Heart right ventricle (tissue), 16 donors: ENCODE measurements at places on chromosomes 3 and 15. TPM values are rescaled to one million over a fixed set of nuclear protein-coding genes. Genes with fewer than 3 reads are reported as not detected.

TRIP4 gene
- 17.2 TPM for polyA plus RNA-seq

FHIT gene
- 4.7 TPM for polyA plus RNA-seq

GRCh38 chr3:152121270-152121636 is 147.5 kb upstream of the MBNL1 start:
- no peak for DNase-seq

ZKSCAN7 gene
- polyA plus RNA-seq: 2.6 TPM

DNA sequence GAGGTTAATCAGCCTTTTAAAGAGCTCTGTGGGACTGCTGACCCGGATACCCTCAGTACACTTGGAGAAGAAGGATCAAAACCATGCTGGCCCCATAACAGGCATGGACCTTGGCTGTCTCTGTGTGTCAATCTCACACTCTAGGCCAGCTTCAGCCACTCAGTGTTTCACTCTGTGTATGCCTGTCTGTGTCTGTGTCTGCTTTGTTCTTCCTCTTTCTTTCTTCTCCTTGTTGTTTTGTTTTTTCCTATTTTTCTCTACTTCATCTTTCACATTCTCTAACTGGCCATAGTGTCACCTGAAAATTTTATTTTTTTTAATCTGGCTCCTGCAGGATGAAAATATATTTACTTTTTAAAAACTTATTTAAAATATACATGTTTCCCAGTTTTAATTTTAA is 51.1 kb downstream of the SERP1 start:
- DNase-seq: no peak

DNA sequence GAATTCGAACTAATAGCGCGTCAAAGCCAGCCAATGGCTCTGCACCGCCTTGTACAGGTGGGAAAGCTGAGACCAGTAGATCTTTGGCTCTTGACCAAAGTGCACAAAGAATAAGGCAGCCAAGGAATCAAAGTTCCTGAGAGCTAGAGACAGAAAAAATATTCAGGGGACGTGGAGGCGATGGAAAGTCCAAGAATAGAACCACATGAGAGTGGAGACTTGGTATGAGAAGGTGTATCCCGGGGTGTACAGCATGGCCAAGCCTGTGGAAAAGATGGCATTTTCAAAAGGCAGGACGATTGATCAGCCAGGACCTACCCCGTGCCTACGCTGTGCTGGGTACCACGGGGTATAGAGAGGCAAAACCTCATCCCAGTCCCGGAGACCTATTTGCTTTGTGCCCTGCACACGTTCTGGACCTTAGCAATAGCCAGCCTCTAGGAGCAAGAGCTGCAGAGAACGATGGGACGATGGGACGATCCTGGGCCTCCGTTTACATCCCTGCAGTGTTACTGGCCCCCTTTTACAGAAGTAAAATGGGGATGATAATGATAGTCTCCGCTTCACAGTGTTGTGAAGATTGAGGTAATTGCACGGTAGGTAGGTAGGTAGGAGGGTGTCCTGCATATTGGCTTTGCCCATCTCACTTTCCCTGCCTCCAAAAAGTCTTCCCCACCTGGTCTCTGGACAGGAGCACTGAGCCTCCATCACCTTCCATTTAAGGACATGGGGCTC is 583 bp upstream of the RBSN start:
- DNase-seq: no peak

DNA sequence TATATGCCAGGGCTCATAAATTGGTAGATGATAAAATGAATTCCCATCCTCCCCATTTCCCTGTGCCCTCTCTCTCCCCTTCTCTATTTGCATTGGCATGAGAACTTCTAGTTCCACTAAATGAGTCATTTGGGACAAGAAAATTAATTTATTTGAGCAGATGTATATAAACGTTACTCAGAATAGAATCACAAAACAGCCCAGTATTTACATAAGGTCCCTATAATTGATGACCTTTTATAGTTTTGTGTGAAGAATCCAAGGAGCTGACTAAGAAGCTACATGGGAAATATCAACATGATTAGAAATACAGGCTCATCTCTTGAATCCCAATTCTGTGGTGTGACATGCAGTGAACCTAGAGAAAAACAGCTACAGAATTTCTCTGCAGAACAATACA is 617.7 kb upstream of the NR2F2 start:
- DNase-seq: no peak

- DNase-seq: no peak
These were observed 84.4 kb upstream of the HES1 start for GRCh38 chr3:194051366-194052149.

DNAJB8 gene
- not detected for polyA plus RNA-seq

CCR2 gene
- 0.15 TPM for polyA plus RNA-seq

DNA sequence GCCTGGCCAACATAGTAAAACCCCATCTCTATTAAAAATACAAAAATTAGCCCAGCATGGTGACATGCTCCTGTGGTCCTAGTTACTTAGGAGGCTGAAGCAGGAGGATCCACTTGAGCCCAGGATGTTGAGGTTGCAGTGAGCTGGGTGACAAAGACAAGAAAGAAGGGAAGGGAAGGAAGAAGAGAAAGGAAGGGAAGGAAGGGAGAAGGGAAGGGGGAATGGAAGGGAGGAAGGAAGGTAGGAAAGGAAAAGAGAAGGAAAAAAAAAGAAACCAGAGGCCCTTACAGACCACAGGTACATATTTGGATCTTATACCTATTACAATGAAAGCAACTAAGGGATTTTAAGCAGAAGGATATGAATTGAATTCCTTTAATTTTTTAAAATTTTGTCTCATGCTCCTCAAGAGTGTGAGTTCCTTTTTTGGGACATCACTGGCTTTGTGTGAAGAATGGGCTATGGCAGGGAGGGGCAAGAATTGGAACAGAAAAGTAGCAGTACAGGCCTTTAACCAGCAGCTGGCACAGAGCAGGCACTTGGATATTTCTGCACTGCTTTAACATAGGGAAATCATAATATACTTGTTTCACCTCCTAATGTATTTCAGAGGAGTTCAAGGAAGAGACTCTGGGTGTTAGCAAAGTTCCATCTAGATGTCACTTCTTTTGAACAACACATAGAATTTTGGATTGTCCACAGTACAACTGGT is 7.9 kb downstream of the RAB27A start:
- no peak for DNase-seq

DNA sequence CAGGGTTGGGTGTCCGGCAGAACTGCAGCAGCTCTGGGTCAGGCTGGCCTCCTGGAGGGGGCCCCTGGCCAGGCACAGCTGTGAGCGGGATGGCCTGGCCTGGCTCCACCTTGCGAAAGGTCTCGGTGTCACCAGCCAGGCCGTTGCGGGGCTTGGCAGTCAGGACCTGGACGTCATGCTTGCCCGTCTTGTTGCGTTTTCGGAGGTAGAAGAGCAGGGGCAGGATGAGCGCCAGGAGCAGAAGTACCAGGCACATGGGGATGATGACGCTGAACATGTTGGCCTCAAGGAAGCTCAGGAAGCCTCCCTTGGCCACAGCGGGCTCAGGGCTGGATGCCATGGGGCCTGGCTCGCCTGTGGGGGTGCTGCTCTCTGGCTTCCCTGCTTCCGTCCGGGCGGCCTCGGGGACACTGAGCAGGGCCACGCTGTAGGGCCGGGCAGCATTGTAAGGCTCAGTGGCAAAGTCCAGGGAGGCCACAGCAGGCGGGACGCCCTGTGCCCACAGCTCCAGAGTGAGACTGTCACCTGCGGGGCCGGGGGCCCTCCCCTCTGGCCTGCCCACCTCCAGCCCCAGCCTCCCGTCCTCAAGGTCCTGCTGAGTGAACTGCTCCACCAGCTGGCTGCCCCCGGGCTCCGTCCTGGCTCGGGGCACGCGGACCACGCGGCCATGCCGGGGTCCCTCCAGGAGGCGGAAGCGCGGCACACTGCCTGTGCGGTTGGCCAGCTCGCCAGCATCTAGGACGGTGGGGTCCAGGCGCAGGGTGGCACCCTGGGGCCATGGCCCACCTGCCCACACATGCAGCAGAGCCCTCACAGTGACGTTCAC is 28.1 kb downstream of the SNX33 start:
- no peak for DNase-seq

SH3BP5 gene
- polyA plus RNA-seq: 11.4 TPM

DNA sequence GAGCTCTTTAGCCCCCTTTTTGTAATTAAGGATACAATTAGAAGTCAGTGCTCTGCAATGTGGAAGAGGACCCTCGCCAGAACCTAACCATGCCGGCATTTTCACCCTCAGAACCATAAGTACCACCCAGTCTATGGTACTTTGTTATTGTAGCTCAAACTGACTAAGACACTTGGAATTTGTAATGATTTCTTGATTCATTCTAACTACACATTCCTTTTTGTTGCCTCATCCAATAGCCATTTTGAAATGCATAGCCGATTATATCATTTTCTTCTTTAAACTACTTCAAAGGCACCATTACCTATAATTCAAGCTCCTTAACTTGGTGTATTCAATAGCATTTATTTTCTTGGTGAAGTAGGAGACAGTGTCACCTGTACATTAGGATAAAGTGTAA is 61.4 kb downstream of the GLB1 start:
- DNase-seq: no peak

GRCh38 chr3:188343894-188344293 is 189.9 kb downstream of the LPP start:
- peak; percentile 17 for DNase-seq

DNA sequence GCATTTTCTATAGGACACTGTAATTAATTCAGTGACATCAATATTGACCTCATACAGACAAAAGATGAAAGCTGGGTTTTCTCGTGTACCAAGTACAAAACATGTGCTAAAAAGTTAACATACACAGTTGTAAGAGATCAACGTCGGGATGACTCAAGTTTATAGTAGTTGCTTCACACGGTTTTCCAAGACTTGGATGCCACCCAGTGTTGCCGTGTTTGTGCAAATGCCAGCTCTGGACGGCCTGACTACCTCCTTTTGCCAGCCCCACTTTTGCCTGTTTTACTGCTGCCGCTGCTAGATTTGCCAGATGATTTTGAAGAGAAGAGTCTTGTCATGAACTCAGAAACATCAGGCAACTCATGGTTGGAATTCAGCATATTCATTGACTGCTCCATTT is 17.6 kb downstream of the EMC7 start:
- no peak for DNase-seq

DNA sequence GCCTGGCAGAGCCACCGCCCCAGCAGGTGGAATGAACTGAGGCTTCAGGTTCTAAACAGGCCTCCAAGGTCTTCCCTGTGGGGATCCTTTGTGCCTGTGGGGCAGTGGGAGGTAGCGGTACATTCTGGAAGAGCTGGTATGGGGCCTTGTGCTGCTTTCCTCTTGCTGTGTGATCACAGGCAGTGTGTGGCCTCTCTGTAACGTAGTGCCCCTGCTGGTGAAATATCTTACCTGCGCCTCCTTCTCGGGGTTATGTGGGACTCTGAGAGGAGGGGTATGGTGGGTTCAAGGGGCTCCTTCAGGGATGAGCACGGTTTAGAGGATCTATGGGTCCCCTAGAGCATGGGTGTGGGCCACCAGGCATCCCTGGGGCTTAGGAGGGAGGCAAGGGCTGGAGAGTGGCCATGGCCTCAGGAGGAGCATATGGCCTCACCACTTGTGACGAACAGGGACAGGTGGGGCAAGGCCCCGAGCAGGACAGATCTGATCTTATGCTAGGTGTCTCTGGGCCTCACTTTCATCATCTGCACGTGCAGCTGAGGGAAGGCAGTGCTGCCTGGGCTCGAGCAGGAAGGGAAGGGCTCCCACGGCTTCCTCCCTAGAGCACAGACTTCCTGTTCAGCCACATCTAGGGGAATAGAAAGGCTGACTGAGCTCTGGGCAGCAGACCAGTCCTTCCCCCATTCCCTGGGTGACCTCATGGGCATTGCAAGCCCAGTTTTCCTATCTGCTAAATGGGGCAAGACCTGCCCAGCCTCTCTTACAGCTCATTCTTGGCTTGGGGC is 1.9 kb upstream of the ALS2CL start:
- DNase-seq: peak; percentile 65

- no peak for DNase-seq
These were observed 769.5 kb downstream of the AGBL1 start for GRCh38 chr15:86849136-86849535.
